ENCODE measurements at places on chromosomes 1 and 21.

DNA sequence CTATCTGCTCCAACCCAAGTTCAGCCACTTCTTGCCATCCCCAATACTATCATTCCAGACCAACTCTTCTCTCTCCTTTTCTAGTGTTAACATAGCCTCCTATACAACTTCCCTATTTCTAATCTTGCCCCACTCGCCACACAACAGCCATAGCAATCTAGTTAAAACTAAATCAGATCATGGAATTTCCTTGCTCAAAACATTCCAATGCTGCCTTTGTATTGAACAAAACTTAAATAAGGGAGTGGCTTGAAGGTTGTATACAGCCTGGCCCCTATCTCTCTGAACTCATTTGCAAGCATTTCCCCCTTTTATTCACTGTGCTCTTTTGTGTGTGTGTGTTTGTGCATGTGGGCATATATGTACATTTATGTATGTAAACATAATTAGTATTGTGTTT is 118.1 kb upstream of the SGIP1 start:
- DNase-seq: no peak

- DNase-seq: no peak
Observed at GRCh38 chr1:223224465-223224864, 81.4 kb upstream of the TLR5 start.

DNA sequence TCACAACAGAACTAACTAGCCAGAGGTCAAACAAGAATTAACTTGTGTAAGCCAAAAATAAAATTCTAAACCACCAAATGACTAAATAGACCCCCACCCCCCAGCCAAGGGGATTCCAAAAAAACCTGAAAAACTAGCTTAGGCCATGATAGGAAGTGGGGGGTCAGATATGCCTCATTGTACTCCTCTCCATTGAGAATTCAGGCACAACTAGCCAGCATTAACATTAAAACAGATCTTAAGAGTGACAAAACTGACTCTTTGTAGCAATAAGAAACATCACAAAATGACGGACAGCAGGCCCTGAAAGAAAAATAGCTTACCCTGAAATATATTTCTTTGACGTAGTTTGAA is 103.0 kb upstream of the ETV3 start:
- DNase-seq: no peak

- DNase-seq: peak; percentile 31
Observed at GRCh38 chr1:100322436-100323211, 29.7 kb upstream of the CDC14A start.

- DNase-seq: peak; percentile 88
Observed at GRCh38 chr21:31900121-31900895, 27.5 kb downstream of the HUNK start.

DNA sequence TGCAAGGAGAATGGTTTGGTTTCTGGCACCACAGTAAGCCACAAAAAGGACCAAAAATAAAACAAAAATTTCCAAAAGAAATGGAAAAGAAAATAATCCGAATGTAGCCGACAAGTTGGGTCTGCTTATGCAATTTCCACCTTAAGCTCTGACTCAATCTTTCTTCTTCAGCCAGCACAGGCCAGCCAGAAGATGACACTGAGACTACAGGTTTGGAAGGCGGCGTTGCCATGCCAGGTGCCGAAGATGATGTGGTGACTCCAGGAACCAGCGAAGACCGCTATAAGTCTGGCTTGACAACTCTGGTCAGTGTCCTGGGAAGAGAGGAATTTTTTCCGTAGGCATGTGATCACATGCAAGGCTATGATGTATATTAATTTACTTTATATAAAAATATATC is 23.4 kb downstream of the PDPN start:
- DNase-seq: no peak

DNA sequence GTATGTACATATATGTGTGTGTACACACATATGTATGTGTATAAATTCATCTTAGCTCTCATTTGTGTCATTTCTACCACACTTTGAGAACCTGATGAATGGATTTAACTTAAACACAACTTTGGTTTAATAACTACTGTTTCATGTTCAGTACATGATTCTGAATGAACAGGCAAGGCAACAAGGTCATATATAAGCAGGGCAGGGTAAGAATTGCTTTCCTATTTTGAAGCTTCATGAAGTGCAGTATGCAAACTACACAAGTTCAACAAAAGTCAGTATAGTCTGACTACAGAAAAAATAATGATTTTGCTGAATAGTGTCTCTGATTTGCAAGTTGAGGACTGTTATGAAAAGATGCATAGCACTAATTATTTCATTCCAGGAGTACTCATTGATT is 127.6 kb downstream of the KCNK2 start:
- DNase-seq: no peak

- DNase-seq: no peak
Observed at GRCh38 chr1:106995970-106996369, 60.5 kb upstream of the PRMT6 start.

DNA sequence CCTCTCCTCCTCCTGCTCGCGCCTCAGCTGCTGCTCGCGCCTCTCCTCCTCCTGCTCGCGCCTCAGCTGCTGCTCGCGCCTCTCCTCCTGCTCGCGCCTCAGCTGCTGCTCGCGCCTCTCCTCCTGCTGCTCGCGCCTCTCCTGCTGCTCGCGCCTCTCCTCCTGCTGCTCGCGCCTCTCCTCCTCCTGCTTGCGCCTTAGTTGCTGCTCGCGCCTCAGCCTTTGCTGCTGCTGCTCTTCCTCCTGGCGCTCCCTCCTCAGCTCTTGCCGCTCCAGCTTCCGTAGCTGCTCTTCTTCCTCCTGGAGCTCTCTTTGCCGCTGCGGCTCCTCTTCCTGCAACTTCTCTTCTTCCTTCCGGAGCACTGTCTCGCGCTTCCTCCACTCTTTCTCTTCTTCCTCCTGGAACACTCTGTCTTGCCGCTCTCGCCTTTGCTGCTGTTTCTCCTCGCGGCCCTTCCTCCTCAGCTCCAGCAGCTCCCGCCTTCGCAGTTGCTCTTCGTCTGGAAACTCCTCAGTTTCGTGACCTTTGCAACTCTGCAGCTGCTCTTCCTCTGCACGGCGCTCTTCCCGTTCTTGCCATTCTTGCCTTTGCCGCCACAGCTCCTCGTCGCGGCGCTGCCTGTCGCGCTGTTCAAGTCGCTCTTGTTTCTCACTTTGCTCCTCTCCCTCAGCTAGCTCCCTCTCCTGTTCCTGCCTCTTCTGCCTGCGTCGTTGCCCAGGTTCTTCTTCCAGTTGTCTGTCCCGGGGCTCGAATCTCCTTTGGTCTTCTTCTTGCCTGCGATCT is 3.0 kb downstream of the TCHH start:
- no peak for DNase-seq

- DNase-seq: no peak
Observed at GRCh38 chr1:107794571-107794970, 170.4 kb downstream of the VAV3 start.

DNA sequence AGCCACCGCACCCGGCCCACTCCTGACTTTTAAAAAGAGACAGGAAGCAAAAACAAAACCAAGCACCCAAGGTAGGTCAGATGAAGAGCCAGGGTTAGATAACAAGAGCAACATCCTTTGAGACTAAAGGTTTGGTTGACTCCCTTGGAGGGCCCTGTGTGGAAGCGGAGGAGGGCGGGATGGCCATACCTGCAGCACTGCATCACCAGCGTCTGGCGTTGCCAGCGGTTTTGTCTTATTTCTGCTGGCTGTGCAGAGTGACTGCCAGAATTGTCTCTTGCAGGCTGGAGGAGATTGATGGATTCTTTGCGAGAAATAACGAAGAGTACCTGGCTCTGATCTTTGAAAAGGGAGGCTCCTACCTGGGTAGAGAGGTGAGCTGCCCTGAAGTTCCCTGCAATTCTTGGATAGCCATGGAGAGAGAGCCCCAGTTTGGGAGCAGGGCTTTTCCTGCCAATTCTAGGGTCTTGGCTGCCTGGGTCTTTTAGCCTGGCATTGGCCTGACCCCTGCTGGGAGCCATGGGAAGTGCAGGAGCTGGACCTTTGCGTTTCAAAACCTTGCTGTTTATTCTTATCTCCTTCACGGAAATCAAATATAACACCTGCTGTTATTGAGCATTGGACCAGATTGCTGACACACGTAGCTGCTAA is 24.0 kb downstream of the QSOX1 start:
- DNase-seq: peak; percentile 75

DNA sequence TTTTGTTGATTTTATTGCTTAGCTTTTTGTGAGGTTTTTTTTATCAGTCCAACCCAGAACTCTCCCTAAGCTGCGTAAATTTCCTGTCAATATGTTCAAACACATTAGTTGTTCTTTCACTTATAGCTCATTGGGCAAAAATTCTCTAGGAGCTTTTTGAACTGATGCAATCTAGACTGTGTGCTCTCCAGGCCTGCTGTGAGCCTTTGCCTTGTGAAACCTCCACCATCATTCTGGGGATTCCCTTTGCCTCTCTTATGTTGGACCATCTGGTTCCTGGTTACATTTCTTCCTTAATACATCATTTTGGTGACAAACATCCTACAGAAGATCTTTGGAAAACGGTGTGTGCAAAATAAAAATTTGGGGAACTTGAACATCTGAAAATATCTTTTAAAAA is 247.2 kb downstream of the LRRC7 start:
- DNase-seq: no peak

GRCh38 chr21:42556960-42557359 is 43.3 kb downstream of the SLC37A1 start:
- no peak for DNase-seq

DNA sequence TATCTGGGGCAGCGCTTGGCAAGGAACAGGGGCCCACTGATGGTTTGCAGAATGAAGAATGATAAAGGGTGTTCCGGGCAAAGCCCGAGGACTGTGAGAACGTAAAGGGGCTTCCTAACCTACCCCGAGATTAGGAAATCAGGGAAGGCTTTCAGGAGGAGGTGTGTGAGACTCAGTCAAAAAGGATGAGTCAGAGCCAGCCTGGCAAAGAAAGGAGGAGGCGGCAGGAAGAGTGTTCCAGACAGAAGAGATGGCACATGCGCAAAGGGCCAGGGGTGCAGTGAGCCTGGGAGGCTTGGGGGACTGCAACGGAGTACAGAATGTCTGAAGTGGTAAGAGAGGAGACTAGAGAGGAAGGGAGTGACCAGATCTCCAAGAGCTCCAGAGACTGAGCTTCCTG is 70.3 kb downstream of the RAP1GAP start:
- no peak for DNase-seq

DNA sequence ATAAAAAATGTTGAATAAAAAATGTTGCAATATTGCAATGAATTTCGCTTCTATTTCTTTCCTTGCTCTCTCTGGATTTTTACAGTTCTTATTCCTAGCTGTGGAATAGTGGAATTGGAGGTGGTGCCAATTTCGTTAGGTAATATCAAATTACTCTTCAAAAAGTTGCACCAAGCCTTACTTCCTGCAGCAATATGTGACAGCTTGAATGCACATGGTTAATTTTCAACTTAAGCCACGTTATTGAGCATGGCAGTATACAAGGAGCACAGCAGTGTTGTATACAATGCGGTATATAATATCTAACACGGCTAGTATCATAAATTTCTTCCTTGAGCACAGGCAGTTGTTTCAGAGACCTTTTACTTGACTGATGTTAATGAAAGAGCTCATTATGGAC is 152.5 kb downstream of the NOS1AP start:
- no peak for DNase-seq

DNA sequence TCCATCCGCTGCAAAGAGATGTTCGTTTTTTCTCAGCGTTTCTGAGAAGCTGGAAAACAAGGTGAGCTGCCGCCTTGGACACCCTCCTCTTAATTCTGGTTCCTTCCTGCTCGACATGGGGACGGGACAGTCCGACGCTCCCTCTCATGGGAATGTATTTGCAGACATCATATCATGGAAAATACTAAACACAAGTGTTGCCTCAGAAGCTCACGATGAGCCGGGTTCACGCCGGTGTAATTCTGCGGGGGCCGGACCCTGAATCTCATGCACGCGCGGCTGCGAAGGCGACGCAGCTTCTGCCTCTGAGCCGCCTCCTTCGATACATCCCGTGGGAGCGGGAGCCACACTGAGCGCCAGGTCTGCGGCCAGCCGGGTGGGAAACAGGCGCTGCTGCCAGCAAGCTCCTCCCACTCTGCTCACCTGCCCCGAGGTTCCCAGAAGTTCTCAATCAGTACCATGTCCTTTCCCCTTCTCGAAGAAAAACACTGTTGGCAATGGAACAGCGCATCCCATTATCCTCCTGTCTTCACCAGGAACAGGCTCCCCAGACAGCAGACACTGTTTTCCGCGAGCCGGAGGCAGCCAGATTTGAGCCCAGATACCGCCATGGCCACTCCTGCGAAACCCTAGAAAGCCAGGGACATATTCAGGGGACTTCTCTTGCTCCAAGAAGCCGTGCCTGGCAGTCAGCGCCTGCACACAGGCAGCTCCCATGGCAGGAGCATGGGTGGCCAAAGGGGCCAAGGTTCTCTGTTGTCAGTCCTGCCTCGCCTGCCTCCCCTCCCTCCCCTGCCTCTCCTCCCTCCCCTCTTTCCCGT is 98.0 kb downstream of the WDR4 start:
- peak; percentile 70 for DNase-seq

- DNase-seq: no peak
Observed at GRCh38 chr1:53377438-53377841, 49.6 kb upstream of the LRP8 start.

DNA sequence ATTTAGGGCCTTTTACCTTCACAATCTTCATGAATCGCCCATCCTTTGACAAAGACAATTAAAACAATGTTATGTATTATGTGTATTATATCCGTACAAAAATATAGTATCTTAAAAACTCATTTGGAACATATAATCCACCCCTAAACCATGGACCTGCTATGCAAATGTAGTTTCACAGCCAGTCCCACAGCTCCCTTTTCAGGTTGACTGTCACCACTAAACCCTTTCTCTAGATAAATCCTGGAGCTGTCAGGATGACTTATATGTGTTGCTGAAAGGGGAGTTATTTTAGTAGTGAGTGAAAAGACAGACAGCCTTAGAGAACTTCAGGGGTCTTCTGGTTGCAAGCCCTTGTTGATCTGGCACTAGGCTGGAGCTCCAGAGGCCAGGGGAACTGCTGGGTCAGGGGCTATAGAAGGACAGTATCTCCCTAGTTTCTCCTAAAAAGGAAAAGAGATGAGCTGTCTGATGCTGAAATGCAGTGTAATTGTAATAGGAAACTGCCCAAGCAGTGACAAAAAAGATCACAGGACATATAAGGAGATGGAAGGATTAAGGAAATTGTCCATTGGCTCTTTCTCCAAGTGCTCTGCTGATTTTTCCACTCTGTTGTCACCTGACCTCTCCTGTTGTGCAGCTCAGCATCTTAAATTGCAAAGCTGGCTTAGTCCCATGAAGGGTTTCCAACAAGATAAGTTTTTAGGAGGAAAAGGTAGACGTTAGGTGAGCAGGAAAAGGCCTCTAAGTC is 127.7 kb downstream of the S1PR1 start:
- DNase-seq: no peak

DNA sequence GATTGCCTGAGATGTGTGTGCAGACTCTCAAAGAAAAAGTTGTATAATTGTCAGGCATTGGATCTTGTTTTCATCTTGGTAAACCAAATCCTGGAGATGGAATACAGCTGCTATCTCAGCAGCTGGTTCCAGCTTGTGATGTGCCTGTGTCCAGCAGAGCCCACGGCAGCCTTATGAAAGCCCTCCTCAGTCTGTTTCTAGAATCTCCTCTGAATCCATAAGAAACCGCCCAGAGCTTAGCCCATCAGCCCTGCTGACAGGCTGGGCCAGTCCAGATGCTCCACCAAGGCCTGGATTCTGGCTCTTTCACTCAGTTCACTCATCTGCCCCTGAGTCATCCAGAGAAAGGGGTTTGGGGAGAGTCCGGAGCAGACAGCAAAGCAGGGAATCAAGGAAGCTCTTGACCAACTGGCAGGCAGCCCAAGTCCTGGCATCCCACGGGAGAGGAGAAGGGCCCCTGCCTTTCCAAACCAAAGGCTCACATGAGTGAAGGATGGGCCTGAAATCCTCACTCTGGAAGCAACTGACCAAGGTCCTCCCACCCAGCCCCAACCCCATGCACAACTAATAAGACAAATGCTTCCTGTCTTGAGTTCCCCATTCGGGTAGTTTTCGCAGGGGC is 45.7 kb downstream of the NAV1 start:
- peak; percentile 63 for DNase-seq
